ENCODE measurements at places on chromosomes 6 and 20.

DNA sequence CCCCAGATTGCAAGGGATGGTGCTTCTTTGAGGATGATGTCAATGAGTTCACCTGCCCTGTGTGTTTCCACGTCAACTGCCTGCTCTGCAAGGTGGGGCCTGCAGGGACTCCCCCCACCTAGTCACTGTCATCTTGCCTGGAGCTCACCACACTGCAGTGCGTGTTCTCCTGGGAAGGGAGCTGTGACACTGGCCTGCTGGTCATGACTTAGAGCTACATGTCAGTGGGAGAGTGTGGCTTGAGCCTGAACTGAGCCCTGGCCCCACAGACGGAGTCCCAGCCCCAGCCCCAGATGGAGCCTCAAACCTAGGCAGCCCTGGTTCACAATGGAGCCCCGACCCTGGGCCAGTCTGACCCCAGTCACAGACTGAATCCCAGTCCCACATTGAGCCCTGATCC is 19.3 kb downstream of the RBCK1 start:
- no peak for DNase-seq

- DNase-seq, result no peak
Observed at GRCh38 chr20:13180986-13181889, 39.8 kb upstream of the ISM1 start.

GRCh38 chr6:110699780-110700179 is 115.5 kb downstream of the CDK19 start:
- DNase-seq, result no peak

DNA sequence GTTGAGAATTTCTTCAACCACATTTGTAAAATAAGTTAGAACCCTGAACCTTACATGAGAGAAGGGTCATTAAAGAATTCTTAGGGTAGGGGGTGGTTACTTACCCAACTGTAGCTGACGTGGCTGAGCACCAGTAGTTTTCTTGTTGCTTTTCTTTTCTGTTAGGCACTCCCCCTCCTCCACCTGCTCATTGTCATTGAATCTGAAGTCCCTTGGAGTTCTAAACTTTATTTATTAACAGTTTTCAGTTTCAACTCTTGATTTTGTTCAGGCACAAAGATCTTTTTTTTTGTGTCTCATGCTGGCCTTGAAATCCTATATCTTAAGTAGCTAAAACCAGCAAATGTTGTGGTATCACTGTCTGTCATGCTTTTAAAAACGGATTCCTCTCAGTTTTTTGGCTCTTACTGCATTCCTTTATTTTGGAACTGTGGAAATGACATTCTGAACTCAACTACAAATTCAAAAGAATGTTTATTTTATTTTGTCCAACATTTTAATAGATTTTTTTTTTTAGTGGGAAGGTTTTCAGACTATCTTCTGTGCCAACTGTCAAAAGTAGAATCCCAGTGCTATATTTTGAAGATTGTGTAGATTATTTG is 465.2 kb downstream of the PHF3 start:
- DNase-seq, result no peak

GRCh38 chr6:100617633-100618350 is 153.1 kb upstream of the SIM1 start:
- DNase-seq, result peak; percentile 48

DNA sequence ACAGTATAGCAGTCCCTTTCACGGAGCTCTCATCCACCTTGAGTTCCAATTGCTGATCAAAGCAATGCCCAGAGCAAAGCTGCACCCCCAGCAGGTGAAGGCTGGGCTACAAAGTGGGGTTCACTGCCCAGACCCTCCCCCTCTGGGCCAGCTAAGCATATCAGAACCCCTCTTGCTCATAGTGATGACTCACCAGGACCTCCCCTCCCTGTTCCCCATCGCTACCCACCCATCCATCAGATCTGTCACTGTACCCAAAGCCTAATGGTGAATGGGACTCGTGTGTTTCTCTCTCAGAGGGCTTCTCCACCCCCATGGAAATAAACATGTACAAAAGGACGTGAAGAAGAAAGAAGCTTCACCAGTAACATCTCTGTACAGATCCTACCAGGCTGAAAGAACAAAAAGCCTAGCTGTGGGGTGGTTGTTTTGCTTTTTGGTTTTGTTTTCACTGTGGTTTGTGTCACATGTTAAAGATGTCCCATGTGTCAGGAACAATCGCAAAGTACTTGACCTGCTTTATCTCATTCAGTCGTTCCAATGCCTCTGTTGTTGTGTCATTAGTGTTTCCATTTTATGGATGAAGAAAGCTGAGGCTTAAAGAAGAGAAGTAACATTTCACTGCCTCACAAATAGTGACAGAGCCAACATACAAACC is 518.5 kb downstream of the CD83 start:
- DNase-seq, result no peak

DNA sequence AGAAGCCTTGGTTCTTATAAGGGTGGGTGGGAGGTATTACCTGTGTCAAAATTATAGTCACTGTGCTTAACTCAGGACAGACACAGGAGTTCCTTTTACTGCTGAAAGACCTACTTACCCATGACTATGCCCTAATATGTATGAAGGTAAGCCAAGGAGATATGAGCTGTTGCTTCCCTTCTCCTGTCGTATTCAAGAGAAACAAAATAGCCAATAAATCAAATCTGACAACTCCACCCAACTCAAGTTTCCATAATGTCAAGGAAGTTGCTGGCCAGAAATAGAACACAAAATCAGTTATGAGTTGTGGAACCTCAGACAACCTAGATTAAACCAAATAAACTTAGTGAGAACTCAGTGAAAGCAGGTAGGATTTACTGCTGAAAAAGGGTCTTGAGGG is 25.1 kb downstream of the ZNF133 start:
- DNase-seq, result no peak

DNA sequence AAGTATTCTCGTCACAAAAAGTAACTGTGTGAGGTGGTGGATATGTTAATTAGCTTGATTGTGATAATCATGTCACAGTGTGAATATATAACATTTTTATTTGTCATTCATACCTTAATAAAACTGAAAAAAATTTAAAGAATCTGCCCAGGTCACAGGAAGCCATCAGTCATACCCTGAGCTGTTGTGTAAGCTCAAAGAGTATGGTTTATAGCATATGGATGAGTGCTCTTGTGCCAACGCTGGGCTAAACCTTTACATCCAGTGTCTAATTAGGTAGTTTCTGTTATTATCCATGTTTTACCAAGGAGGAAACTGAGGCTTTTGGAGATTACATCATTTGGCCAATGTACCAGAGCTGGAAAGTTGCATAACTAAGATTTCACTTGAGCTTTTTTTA is 11.4 kb downstream of the PKIG start:
- peak; percentile 24 for DNase-seq

DNA sequence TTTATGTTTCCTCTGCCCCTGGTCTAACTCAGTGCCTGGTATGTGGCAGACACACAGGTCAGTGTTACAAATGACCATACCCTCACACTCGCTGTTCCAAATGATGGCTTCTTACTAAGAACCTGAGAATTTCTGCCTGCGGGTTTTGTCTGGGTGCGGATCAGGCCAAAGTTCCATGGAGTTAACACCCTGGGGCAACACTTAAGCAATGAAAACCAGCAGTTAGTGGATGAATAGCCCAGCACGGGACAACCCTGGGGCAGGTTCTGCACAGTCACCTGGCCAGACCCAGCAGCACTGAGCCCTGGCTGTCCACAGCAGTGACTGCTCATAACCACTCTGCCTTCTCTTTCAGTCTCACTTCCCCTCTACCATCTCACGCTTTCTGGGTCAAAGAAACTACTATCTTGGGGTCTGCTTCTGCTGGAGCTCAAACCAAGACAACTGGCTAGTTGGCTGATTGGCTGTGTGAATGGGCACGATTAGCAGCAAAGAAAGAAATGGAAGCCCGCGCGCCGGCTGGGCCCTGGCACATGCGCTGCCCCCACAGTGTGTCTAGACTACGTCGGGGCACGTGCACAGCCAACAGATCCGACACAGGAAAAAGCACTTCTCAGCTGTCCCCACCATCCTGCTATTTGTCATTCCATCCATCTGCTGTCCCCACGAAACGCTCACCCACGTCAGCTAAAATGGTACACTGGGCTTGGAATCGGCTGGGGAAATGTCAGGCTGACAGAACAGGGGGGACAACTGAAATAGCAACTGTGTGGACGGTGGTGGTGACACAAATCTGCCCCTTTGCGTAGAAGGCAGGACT is 36.6 kb downstream of the MGME1 start:
- DNase-seq, result no peak

DNA sequence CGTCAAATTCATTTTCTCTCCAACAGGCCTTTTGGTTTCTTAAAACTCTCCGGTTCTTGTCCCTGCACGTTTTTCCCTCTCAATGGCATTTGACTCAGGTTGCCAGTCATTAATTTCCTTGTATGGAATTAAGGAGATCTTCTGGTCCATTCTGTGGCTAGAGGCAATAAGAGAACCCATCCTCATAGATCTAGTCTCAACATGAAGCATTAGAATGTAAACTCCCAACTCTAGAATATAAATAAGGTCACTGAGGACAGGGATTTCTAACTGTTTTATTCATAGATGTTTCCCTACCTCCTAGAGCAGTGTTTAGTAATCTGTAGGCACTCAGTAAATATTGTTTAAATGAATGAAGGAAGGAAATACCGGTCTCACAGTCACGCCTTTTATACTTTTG is 185.2 kb upstream of the FLRT3 start:
- no peak for DNase-seq

GRCh38 chr6:19297880-19298279 is 539.3 kb upstream of the ID4 start:
- DNase-seq, result no peak

DNA sequence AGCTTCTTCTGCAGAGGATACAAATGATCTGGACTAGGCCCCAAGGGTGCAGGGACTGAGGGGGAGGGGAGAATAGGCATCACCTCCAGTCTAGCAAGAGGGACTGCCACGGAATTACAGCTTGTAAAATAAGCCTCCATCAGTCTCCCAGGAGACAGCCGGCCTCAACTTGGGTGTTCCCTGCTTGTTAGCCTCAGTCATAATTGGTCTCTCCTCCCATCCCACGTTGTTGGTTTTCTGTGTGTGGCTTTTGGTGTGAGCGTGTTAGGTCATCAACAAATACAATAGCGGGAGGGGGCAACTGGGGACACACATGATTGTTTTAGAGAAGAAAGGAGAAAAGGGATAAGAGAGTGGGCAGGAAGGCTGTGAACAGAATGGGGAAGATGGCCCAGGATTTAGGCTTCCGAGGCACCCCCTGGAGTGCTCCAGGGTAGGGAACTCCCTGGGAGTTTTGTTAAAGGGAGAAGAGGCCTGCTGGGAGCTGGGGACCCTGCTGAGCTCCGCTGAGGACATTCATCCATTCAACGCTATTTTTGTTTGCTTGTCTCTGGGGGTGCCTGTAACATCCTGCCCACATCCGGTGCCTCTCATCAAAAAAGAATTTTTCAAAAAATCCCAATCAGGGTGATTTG is 9.2 kb downstream of the FOXA2 start:
- DNase-seq, result peak; percentile 32

DNA sequence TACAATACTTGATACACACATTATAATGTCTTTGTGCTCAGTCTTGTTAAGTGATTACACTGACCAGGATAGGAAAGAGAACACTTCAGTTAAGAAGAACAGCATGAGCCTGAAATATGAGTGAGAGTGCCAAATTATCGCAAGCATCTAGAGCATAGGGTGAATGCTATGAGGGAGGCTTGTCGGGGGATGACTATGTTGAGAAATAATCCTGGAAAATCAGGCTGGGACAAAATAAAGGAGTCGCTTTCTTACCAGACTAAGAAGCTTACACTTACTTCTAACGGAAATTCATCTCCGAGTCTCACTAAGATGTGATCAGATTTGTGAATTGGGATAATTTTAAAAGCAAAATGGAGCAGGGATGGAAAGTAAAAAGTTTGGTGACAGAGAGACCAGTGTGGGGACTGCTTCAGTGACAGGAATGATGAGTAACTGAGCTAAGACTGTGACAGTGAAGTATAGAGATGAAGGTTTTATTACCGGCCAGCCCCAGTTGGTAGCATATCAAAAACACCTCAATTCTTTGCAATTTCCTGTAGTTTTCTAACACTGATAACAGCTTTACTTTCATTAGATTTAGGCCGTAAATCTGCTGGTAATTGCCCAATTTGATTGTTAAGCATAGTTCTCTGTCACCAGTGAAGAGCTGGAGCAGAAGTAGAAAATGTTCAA is 48.4 kb upstream of the DEFB112 start:
- no peak for DNase-seq

- peak; percentile 90 for DNase-seq
Observed at GRCh38 chr6:72580281-72580940, 41.5 kb upstream of the KCNQ5 start.

DNA sequence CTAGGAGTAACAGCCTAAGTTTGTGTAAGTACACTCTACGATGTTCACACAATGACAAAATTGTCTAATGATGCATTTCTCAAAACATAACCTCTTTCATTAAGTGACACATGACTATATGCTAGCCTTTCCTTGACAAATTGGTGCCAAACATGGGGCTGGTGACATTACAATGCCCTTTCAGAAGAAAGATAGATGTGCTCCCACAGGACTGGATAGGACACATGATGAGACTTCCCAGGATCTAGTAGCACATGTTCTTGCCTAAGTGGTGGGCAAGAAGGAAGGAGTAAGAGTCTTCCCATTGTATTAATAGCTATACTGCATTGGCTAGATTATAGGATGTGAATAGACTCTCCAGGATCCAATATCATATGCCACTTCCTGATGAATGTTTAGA is 21.5 kb downstream of the ZKSCAN3 start:
- DNase-seq, result no peak

DNA sequence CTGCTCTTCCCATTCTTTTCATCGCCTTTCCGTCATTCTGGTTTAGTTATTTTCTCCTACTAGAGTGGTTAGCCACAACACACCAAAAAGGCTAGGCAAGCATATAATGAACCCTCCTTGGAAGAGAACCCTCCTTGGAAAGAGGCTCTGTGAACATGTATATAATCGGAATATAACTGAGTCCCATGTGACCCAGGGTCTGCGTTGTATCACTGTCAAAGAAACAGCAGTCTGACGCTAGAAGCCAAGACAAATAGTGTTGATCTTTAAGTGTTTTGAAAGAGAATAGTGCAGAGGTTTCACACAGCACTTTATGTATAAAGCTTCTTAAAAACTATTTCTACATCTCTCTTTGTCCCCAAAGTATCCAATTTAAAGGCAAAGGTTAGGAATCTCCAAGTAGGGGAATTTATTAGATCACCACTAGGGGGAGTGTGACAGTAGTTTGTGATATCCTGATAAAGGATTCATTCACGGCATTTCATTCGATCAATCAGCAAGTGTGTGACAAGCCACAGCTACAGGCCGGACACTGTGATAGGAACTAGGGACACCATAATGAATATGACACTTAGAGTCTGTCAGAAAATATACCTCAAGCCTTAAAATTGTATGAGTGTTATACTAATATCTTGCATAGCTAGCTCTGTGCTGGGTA is 395.3 kb downstream of the CD109 start:
- DNase-seq, result peak; percentile 51

GRCh38 chr6:105791179-105791578 is 295.0 kb upstream of the PRDM1 start:
- no peak for DNase-seq

DNA sequence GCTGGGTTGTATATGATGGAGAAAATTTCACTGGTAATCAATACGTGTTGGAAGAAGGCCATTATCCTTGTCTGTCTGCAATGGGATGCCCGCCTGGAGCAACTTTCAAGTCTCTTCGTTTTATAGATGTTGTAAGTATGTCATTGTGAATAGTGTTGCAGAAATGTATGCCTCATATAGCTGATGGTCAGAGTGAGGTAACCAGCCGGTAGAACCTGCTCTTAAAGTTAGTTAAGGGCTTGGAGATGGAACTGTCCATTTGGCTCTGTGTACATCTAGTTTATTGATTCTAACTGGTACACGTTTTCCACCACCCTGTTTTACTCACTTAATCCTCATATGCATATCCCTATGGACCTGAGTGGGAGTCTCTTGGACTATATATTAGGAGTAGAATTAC is 73.5 kb downstream of the RTN4IP1 start:
- no peak for DNase-seq

Measured in NB4 (cell line).